Stimulated activated CD4-positive, alpha-beta T cell treated with anti-CD3 and anti-CD28 coated beads, TNF-alpha, amount 100 ng/mL, for 1 hour (primary cell): ENCODE measurements at places on chromosomes 12 and 14.

- no peak for DNase-seq
Measured at GRCh38 chr14:35878272-35879150, 52.4 kb downstream of the BRMS1L start.

GRCh38 chr12:115820656-115821055 is 456.8 kb downstream of the MED13L start:
- DNase-seq: no peak

DNA sequence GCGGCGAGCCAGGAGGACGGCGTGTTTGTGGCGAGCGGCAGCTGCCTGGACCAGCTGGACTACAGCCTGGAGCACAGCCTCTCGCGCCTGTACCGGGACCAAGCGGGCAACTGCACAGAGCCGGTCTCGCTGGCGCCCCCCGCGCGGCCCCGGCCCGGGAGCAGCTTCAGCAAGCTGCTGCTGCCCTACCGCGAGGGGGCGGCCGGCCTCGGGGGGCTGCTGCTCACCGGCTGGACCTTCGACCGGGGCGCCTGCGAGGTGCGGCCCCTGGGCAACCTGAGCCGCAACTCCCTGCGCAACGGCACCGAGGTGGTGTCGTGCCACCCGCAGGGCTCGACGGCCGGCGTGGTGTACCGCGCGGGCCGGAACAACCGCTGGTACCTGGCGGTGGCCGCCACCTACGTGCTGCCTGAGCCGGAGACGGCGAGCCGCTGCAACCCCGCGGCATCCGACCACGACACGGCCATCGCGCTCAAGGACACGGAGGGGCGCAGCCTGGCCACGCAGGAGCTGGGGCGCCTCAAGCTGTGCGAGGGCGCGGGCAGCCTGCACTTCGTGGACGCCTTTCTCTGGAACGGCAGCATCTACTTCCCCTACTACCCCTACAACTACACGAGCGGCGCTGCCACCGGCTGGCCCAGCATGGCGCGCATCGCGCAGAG is 873 bp downstream of the PLXNC1 start:
- no peak for DNase-seq

- DNase-seq: no peak
Measured at GRCh38 chr12:22577667-22578066, 33.3 kb upstream of the C2CD5 start.

- no peak for DNase-seq
Measured at GRCh38 chr12:15636060-15636890, 152.9 kb downstream of the EPS8 start.

DNA sequence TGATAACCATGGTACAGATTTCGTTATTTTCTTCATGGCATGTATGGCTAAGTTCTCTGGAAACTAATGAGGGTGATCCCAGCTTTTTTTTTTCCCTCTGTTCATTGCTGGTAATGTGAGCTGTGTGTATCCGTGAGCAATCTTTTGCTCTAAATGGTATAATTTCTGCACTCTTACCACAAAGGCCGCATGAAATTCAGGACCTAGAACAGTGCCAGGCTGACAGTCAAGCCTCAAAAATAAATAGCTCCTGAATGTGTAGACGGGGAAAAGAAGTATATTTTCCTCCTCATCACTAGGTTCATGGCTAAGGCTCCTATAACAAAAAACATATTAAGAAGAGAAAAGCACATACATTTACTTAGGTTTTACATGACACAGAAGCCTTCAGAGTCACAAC is 140.2 kb upstream of the RMST start:
- DNase-seq: no peak

DNA sequence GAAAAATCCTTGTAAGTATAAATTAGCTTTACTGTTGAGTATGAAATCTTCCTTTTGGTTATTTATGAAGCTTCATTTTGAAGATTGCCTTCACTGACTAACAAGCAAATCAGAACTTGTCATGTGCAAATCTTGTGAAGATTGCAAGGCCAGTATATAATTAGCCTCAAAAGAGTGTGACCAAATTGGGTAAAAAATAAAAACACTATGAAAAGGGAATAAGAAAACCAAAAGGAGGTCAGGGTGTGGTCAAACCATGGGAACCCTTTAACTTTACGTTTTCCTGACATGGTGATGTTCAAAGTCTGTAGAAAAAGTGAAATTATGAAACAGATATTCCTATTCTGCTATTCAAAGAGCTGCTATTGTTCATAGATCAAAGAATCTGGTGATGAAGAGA is 230.3 kb downstream of the BCAT1 start:
- no peak for DNase-seq

- no peak for DNase-seq
Measured at GRCh38 chr12:51863933-51864832, 15.7 kb upstream of the FIGNL2 start.

DNA sequence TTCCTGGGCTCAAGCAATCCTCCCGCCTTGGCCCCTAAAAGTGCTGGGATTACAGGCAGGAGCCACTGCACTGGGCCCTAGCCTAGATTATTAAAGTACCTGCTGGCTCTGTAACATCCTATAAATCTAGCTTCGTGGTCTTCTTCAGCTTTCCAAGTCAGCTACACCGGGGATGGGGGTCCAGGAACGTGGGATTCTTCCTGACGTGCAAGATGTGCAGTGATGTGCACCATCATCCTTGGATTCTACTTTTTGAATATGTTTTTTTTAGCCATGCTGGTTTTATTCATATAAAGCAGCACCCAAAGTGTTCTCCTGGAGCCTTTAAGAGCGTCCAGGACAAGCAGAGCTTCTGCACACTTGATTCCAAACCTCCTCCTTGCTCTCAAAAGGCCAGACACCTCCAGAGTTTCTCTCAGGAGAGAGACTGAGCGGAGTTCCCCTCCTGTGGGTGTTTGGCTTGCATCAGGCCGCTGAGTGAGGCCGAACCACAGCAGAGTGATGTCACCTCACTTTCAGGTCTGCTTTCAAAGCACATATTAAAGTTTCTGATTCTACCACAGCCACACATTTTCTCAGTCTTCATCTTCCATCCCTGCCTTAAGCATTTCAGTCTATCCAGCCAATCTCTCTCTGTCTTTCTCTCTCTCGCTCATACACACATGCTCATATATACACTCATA is 33.4 kb downstream of the VCPKMT start:
- DNase-seq: peak; percentile 67

DNA sequence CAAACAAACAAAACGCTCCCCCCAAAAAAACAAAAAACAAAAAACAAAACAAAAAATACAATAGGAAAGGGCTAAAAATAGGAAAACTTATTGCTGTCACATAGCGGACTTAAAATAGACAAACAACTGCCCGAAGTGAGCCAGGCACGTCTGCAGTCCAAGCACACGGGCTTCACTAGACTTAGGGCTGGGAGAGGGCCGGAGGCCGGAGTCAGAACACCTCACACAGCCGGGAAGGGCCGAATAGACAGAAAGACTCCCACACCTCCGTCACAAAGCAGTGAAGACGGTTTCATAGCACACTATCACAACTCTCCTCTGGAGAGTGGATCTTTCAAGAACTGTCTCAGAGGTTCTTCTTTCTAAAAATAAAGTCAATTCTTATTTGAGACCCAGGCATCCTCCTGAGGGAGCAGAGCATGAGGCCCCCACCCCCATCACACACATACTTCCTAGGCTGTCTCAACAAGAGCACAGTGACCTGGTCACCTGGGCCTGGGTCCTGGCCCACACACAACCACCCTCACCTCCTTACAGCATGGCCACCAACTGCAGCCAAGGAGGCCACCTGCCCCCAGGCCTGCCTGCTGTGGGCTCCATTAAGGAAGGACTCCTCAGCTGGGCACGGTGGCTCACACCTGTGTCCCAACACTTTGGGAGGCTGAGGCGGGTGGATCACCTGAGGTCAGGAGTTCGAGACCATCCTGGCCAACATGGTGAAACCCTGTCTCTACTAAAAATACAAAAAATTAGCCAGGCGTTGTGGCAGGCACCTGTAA is 6.7 kb downstream of the BAG5 start:
- no peak for DNase-seq

GRCh38 chr14:99255621-99256482 is 16.1 kb downstream of the BCL11B start:
- DNase-seq: no peak

GRCh38 chr12:122090759-122091515 is 12.4 kb downstream of the MLXIP start:
- no peak for DNase-seq

GRCh38 chr12:96720363-96720705 is 186.7 kb upstream of the NEDD1 start:
- no peak for DNase-seq

GRCh38 chr12:20722142-20722541 is 27.0 kb downstream of the SLCO1C1 start:
- DNase-seq: no peak

GRCh38 chr12:14710632-14711320 is 14.4 kb upstream of the GUCY2C start:
- no peak for DNase-seq

- DNase-seq: no peak
Measured at GRCh38 chr14:94697773-94698556, 71.9 kb downstream of the GSC start.

- DNase-seq: no peak
Measured at GRCh38 chr12:54959291-54960018, 25.1 kb downstream of the TESPA1 start.

DNA sequence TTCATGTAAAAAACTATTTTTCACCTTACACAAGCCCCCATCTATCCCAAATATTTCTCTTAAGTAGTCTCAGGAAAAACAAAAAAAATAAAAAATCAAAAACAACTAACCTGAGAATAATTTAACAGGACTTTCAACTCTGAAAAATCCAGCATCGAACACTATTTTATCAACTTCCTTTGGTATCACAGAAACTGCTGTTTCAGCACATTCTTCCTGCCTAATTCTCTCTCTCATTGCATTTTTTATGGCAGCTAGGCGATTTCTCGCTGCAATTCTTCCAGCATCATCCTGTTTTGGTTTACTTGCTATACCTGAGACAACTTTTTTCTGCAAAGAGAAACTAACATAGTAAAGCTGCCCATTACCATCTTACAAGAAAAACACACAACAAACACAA is 29.4 kb downstream of the LGALS3 start:
- no peak for DNase-seq

DNA sequence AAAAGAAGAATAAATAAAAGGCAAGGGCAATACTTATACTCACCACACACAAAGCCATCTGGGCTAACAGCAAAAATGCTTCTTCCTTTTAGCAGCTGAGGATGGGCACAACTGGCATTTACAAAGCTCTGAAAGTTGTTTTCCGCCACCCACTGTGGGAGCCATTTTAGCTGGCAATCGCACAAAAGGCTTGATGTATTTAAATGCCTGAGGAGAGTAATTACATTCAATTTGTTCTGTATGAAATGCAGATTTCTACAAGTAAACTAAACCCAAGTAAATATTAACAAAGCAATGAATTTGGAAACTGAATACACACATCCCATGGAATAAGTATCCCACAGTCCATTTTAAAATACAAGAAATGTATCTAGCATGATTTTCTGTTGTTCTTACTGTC is 37.5 kb downstream of the LRIG3 start:
- DNase-seq: no peak

GRCh38 chr12:97984974-97985580 is 522.5 kb downstream of the RMST start:
- no peak for DNase-seq
